ENCODE measurements at places on chromosomes 16 and 17.

DNA sequence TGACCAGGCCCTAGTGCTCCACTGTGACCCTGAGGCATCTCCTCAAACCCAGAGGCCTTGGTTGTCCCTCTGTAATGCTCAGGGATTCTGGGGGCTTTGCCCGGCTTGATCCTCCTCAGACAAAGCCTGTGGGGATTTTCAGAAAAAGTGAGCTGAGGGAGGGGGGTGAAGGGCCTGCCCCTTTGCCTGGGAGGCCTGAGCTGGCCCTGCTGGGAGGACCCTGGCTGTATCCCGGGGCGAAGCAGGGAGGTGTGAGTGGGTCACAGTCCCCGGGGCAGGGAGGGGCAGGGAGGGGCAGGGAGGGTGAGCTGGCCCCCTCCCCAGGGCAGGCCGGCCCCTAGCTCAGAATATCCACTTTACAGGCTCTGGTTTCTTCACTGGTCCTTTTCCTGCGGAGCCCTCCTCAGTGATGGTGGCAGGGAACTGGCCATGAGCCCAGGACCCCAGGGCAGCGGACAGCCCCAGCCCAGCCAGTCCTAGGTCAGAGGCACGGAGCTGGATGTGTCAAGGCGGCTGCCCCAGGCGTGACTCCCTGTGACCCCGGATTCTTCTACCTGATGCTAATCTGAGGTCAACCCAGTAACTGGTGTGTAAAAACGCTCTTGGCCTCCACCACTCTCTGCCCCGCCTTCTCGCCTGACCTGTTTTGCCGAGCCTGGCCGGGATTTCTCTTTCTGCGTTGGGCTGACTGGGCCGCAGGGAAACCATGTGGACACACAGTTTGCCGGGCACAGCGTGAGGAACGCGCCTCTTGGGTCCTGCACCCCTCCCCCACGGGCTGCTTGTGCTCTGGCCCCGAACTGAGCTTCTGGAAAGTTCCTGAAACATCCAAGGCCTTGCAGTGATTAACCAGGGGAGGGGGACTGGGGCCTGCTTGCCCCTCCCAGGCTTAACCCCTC, 5.8 kb upstream of the FASN start:
- DNase-seq = no peak

DNA sequence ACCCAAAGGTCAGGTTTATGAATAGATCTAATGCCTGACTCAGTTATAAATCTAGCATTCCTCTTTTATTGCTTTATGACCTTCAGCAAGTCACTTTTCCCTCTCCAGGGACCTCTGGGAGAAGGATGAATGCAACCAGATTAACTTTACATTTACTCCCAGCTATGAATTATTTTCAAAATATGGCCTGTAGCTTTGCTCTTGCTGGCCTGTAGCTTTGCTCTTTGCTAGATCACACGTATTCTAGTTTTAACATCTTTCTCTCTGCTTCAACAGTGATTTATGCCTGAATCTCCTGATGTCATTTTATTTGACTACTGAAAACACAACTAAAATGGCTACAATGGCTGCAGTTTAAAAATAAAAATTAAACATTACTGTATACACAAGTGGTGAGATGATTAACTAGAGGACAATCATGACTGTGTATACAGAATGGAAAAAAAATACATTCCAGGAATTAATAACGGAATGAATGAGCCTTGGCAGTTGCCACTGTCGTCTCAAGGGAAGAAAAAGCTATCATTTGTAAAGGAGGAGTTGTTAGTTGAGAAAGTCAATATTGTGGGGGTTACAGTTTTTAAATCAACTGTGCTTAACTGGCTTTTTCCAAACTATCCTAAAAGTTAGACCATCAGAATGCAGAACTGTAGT, 434.5 kb upstream of the GOT2 start:
- no peak for DNase-seq

DNA sequence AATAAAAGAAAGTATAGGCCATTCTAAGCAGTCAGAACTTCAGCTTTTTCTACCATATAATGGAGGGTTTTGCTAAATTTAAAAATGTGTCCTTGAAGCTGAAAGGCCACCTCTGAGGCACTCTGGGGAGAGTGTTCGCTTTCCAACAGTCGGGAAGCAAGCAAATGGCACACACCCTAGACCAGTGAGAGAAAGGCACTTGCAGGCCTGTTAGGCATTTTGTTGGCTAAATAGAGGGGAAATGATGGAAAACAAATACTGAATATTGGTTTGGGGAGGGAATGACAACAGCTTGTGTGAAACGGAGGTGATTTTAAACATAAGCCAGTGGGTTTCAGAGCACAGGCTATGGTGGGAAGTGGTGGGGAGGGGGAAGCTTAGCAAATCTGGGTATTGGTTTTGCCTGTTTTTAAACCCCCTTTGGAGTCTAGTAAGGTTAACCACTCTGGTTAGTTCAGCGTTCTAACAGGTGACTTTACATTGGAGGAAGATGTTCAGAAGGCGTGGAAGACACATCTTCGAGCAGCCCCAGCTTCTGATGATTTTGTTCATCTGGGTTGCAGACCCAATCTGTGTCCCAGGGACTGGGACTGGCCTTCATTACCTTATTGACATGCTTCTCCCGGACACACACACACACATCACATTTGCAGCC, 90.5 kb downstream of the PRKCA start:
- no peak for DNase-seq

DNA sequence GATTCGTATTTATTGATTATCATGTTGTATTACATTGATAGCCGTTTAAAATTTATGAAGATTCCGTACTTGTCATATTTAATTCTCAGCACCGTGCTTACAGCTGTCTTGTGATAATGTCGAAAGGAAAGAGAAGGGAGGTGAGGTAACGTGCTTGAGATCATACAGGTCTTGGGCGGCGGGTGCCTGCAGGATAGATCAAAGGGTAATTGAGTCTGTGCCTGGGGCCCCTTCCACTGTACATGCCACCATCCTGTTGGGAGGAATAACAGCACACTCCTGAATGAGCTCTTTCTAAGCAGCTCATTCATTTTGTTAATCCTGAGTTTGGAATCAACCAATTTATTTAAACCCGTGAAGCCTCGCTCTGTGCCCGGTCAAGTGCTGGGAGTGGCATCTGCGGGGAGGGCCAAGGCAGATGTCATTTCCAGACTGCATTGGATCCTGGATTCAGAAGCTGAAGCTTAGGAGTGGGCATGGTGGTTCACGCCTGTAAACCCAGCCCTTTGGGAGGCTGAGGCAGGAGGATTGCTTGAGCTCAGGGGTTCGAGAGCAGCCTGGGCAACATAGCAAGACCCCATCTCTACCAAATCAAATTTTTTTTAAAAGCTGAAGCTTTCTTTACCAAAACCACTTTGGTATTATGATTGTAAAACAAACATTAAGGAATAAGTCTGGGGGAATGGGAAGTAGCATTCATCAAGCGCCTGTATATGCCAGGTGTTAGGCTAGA, 25.8 kb downstream of the WWOX start:
- no peak for DNase-seq

GRCh38 chr17:77693301-77693700, 265.2 kb upstream of the TNRC6C start:
- peak; percentile 5 for DNase-seq

DNA sequence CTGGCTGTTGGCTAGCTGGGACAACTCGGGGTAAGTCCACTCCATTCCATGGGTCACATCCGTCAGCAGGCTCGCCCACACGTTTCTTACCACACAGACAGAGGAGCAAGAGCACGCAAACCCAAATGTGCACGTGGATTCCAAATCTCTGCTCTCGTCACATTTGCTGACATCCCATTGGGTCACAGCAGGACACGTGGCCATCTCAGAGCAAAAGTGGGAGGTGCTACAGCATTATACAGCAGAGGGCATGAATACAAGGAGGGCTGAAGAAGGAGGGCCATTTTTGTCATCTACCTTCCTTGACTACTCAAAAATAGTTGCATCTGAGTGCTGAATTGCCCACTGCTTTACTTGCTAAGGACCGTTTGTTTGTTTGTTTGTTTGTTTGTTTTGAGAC, 84.7 kb downstream of the RBBP6 start:
- DNase-seq = no peak

DNA sequence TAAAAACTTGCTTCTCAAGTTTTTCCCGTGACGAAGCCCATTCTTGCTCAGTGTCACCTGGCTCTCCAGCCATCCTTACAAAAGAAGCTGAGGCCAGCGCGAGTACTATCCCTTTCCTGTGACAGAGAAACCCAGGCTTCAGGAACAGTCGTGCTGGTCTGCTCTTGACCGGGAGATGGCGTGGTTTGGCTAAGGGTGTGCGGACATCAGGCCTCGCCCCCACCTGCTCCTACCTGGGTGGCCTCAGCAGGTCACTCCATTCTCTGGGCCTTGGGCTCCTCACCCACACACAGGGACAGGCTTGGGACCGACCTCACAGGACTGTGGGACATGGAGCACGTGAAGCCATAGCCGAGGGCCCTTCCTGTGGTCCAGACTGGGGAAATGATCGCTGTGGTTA, 75.2 kb upstream of the CIBAR2 start:
- DNase-seq = no peak

DNA sequence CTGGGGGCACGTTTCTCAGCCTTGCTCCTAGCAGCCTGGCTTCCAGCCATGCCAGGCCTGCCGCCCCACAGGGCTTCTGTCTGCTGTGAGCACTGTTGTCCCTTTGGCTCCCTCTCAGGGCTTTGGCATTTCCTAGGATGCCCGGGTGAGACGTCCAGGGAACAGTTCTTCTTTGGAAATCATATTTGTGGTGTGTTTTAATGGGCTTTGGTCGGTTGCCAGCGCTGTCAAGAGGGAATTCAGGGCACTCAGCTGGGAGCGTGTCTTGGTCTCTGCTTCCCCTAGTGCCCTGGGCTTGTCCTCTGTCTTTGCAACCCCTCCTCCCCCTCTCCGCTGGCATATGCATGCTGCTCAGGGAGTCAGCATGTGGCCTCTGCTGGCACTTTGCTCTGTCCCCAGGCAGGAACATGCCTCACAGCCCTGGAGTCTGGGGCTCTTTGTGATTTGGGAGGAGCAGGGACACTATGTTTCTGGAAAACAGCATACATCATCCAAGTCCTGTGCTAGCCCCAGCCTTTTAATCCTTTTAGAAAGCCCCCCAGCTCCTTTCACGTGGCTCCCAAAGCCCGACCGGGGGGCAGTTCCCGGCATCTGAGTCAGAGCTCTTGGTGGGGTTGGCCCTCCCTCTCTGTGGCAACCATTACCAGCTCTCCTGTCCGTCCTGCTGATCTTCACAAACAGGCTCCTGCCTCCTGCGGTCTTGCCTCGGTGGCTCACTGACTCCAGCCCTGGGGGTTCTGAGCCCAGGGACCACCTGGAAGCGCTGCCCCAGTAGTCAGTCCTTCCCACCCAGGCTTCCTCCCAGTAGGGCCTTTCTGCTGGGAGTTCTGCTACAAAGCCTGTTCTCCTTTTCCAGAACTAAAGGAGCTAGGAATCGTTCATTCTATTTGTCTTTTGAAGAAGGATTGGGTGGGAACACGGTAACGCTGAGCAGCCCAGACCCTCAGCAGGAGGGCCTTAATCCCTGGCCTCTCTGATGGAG, 26.7 kb downstream of the SAP30BP start:
- no peak for DNase-seq

GRCh38 chr17:19659366-19660177, 11.0 kb downstream of the ALDH3A2 start:
- no peak for DNase-seq

DNA sequence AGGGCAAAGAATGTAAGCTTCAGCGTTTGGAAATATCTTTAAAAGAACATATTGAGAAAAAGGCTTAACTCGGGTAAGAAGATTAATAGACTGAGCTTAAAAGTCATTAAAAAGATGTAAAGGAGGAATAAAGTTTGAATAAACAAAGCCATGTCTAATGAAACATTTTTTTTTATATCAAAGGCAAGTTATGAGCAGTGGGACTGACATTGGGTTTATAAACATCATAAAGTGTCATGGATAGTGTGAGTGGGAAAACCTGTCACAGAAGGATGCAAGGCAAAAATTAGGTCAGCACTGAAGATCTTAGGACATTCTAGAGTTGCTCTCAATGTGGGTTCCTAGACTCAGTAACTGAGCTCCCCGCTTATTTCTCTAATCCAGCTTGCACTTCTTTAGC, 438.0 kb upstream of the CDH11 start:
- DNase-seq = no peak

DNA sequence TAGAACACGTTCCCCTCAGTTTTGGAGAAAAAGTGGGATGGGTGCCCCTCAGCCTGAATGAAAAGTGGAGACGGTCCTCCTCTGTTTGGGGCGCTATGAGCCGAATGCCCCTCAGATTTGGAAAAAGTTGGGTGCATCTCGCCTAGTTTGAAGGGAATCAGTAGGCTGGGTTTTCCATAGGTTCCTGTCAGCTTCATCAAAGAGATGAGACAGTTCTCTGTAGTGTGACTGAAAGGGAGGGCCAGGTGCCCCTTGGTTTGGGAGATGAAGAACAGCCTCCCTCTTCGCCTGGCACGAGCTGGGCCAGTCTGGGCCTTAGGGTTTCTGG, 742 bp upstream of the SLC9A5 start:
- no peak for DNase-seq

- DNase-seq = no peak
Observed at GRCh38 chr17:50519141-50519834, 11.0 kb downstream of the MYCBPAP start.

- no peak for DNase-seq
Observed at GRCh38 chr17:4772235-4772613, 538 bp downstream of the TM4SF5 start.

GRCh38 chr16:76940251-76940650, 250.7 kb upstream of the MON1B start:
- DNase-seq = no peak
